Stimulated activated CD4-positive, alpha-beta T cell treated with anti-CD3 and anti-CD28 coated beads, Interleukin-1b, Interleukin-23, amount 100 ng/mL, for 48 hours (primary cell): ENCODE measurements at places on chromosomes 3 and 15.
A peak's percentile ranks its signal among the peaks of the same experiment; 100 is the strongest.

GRCh38 chr3:4587061-4587837 lies 94.1 kb downstream of the ITPR1 start:
- peak; percentile 41 for DNase-seq

DNA sequence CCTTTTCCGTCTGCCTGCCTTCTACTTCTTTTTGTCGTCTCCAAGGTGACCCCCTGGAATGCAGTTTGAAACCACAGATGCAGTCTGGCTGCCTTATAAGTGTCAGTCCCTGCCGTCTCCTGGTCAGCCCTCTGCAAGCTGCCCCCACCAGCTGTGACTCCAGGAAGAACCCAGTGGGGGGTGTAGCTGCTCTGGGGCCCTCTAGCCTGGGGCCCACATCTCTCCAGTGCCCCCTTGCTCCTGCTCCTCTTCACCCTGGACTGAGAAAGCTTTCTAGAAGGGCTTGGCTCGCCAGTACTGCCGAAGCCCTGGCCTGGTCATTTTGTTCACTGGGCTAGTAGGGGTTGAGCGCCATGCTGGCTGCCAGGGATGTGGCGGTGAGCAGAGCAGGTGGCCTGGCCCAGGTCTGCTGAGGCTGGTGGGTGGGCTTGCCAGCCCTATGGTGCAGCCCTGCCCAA lies 21.3 kb downstream of the SYNM start:
- no peak for DNase-seq

DNA sequence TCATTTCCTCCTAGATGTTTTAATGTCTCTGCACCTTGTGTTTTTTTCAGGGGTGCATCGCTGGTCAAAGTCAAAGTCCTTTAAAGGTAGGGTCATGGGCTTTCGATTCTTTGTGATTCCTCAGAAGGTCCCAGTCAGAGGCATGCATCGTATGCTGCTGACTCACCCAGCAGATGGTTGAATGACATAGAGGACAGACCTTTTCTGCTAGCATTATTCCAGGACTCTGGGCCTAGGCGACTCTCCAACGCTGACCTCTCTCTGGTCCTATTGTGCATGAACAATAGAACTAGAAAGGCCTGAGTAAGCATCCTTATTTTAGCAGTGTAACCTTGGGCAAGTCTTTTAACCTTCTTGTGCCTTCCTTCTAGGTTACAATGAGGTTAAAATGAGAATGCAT lies 75.9 kb downstream of the DGKG start:
- no peak for DNase-seq

- DNase-seq, result no peak
Measured at GRCh38 chr15:70034596-70034995, 63.1 kb downstream of the TLE3 start.

- no peak for DNase-seq
Measured at GRCh38 chr3:160886421-160886820, 130.4 kb downstream of the PPM1L start.

DNA sequence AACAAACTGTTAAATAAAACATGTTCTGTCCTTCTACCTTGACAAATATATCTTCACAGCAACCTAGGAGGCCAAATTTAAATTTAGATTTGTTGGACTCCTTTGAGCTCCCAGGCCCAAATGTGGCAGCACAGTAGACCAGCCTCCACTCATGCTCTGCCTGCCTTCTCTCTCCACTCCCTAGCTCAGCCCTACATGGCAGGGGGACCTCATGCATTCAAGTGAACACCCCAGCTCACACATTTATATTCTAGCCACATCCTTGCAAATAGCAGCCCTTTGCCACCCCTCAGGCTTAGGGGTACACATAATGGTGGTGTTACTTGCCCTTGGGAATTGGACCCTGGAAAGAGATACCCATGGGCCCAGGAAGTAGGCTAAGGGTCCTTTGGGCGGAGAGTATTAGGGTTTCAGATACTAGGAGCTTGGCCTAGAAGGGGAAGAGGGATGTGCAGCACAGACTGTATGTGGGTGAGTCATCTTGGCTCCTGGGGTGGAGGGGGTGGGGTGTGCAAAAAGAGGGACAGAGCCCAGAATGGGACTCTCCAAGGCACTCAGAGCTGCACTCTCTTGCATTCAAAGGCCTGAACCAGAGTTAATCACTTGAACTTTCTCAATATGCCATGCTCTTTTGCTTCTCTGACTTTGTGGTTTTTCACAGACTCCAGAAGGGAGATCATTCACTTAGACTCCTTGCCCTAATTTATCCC lies 268.4 kb upstream of the ROPN1 start:
- DNase-seq, result no peak

GRCh38 chr3:155131104-155131503 lies 51.0 kb downstream of the MME start:
- DNase-seq, result no peak
